ENCODE measurements at places on chromosomes 7 and 10.

- H3K36me3 ChIP-seq = no peaks in the 10 kb centered on the region
- H3K4me3 ChIP-seq = no peak overlapping the region
- DNase-seq = no peak
Measured at GRCh38 chr7:12391922-12392615, 11.6 kb downstream of the VWDE start.

DNA sequence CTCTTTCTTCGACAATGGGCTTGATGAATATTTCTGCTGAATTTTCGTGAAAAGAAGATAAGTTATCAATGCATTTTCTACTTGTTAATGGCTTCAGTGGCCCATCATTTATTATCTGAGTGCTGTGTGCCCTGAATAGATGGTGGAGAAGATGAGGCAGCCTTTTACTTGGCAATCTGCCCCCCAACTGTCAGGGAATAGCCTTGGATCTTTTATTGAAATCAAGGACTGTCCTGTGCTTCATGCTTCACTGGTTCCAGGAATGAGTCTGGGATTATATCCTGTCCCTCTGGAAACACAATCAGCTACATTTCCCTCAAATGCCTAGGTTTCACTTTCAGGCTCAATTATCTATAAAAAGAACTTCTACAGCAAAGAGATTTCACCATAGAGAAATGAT is 75.9 kb upstream of the NXPH1 start:
- H3K4me3 ChIP-seq = no peak overlapping the region
- H3K36me3 ChIP-seq = no peaks in the 10 kb centered on the region
- H3K27ac ChIP-seq = peak overlapping the region; percentile 43

GRCh38 chr10:97450828-97451227 is 4.9 kb downstream of the ZDHHC16 start:
- no peak overlapping the region for H3K4me3 ChIP-seq
- H3K4me1 ChIP-seq = peaks cover 22% of the 10 kb centered on the region
- DNase-seq = no peak
- no peaks in the 10 kb centered on the region for H3K36me3 ChIP-seq

DNA sequence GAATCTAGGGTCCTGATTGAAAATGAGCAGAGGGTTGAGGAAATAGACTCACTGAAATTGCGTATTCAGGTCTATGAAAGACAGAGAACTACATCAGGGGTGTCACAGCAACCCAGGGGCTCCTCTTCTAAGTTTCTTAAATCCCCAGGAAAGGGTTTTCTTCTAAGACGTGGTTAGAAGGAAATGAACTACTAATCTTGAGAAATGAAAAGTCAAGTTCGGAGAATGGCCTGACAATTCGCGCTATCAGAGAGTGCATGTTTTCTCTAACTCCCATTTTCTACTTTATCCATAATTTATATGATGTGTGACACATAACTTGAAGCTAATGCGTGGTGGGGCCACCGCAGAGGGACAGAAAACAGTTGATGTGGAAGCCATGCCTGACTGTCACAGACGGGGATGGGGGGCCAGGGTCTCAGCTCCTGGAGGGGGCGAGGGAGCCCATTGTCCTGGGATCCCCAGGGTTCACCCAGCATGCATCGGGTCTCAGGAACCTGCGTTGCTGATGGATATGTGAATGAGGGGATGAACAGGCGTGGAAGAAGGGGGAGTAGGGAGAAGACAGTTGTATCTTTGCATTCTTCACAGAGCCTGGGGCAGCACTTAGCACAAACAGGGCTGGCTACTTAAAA is 86.3 kb downstream of the PTPRE start:
- no peaks in the 10 kb centered on the region for H3K36me3 ChIP-seq
- H3K27me3 ChIP-seq = no peaks in the 10 kb centered on the region
- no peak for DNase-seq
- no peak overlapping the region for H3K27ac ChIP-seq
- H3K4me1 ChIP-seq = peaks cover 42% of the 10 kb centered on the region
- no peak overlapping the region for H3K4me3 ChIP-seq

DNA sequence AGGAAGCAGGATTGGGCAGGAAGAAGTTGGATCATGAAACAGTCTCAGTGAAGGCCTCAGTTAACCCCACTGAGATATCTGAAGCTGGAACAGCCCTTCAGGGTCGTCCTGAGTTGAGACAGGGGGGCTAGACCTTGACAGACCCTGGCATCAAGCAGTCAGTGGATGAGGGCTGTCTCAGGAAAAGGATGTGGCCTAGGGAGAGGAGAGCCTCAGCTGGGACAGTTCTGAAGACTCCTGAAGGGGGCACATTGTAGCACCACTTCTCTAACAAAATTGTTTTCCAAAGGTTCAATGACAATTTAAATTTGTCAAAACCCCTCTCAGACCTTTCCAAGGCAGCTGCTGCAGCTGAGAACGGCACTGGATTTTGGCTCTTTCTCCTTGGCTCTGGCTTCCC is 15.8 kb upstream of the SLK start:
- H3K27me3 ChIP-seq = no peaks in the 10 kb centered on the region
- no peaks in the 10 kb centered on the region for H3K36me3 ChIP-seq
- H3K27ac ChIP-seq = no peak overlapping the region
- H3K4me1 ChIP-seq = no peaks in the 10 kb centered on the region
- no peak for DNase-seq
- no peak overlapping the region for H3K4me3 ChIP-seq

- H3K27me3 ChIP-seq = no peaks in the 10 kb centered on the region
- no peak overlapping the region for H3K27ac ChIP-seq
- no peaks in the 10 kb centered on the region for H3K36me3 ChIP-seq
- H3K4me1 ChIP-seq = no peaks in the 10 kb centered on the region
- H3K4me3 ChIP-seq = no peak overlapping the region
Measured at GRCh38 chr7:40922316-40922670, 780.6 kb downstream of the INHBA start.

GRCh38 chr7:141975806-141976523 is 2.4 kb upstream of the TAS2R38 start:
- H3K36me3 ChIP-seq = no peaks in the 10 kb centered on the region
- peak; percentile 93 for DNase-seq
- H3K27me3 ChIP-seq = no peaks in the 10 kb centered on the region
- peak overlapping the region; percentile 69 for H3K27ac ChIP-seq
- H3K4me3 ChIP-seq = peak overlapping the region; percentile 27

DNA sequence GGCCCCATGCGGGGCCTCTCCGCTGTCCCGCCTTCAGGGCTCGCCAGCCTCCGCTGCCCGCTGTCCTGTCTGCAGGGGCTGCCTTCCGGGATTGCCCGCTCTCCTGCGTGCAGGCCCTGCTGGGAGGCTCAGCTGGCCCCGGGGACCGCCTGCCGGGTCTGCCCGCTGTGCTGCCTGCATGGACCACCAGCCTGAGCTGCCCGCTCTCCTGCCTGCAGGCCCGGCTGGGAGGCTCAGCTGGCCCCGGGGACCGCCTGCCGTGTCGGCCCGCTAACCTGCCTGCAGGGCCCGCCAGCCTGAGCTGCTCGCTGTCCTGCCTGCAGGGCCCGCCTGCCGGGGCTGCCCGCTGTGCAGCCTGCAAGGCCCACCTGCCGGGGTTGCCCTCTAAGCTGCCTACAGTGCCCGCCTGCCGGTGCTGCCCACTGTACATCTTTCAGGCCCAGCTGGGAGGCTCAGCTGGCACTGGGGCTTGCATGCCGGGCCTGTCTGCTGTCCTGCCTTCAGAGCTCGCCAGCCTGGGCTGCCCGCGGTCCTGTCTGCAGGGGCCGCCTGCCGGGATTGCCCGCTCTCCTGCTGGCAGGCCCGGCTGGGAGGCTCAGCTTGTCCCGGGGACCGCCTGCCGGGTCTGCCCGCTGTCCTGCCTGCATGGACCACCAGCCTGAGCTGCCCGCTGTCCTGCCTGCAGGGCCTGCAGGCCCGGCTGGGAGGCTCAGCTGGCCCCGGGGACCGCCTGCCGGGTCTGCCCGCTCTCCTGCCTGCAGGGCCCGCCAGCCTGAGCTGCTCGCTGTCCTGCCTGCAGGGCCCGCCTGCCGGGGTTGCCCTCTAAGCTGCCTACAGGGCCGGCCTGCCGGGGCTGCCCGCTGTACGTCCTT is 165.1 kb downstream of the GLRX3 start:
- peak overlapping the region; percentile 79 for H3K27ac ChIP-seq
- H3K4me3 ChIP-seq = no peak overlapping the region
- H3K27me3 ChIP-seq = no peaks in the 10 kb centered on the region
- H3K4me1 ChIP-seq = no peaks in the 10 kb centered on the region

DNA sequence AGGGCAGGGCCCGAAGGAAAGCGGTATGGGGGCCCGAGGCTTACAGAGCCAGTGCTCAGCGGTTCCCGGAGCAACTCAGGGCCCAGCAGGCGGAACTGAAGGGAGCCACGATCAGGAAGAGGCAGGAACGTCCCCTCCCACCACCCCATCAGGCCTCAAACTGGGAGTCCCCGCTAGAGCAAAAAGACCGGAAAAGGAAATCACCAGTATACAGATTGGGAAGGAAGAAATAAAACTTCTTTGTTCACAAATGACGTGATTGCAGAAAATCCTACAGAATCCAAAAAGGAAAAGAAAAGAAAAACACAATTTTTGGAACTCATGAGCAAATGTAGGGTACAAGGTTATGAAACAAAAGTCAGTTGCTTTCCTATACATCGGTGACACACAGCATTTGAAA is 21.6 kb upstream of the ZFAND2A start:
- H3K4me3 ChIP-seq = no peak overlapping the region
- peaks cover 48% of the 10 kb centered on the region for H3K27me3 ChIP-seq
- H3K36me3 ChIP-seq = no peaks in the 10 kb centered on the region
- DNase-seq = no peak
- H3K27ac ChIP-seq = no peak overlapping the region
- H3K4me1 ChIP-seq = peaks cover 3% of the 10 kb centered on the region

Data from spleen (tissue), 13 donors.